ENCODE measurements at places on chromosomes 4 and X.

DNA sequence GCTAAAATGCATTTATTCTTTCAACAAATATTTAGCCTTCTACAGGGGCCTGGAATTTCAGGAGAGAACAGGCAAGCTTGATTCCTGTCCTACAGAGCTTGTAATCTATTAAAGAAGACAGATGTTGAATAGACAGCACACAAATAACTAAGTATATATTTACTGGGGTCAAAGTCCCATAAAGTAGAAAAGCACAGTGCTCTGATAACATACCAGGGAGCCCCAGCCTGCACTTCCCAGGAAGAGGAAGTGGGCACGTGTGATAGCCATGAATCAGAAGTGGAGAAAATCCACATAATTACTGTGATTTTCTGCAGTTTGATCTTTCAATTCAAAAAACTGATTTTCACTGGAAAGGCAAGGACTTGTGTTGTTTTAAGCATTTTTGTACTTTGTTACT is 129.1 kb downstream of the EGF start:
- H3K4me3 ChIP-seq = no peak overlapping the region
- peaks cover 8% of the 10 kb centered on the region for H3K27me3 ChIP-seq
- no peaks in the 10 kb centered on the region for H3K4me1 ChIP-seq
- H3K36me3 ChIP-seq = no peaks in the 10 kb centered on the region
- no peak overlapping the region for H3K27ac ChIP-seq

DNA sequence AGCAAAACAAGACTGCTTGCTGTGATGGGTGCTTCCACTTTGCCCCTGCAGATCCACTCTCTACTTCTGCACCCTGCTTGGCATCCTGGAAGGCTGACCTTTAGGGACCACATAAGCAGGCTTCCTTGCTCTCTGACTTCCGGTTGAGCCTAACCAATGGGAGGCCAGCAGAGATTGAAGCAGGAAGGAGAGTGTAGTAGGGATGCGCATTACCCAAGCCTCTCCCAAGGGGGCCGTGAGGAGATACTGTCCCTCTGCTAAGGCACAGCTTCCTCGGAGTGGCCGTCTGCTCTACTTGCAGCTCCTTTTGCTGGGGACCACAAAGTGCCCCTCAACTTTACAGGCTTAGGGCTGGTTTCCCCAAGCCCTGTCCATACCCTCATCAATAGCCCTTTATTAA is 624.3 kb upstream of the TENM3 start:
- H3K27me3 ChIP-seq = peaks cover 5% of the 10 kb centered on the region
- H3K36me3 ChIP-seq = no peaks in the 10 kb centered on the region
- H3K4me1 ChIP-seq = no peaks in the 10 kb centered on the region
- DNase-seq = no peak
- no peak overlapping the region for H3K4me3 ChIP-seq

GRCh38 chrX:70470850-70471289 is 26.2 kb downstream of the DLG3 start:
- H3K36me3 ChIP-seq = no peaks in the 10 kb centered on the region
- no peak overlapping the region for H3K4me3 ChIP-seq
- H3K27me3 ChIP-seq = no peaks in the 10 kb centered on the region
- DNase-seq = no peak
- no peak overlapping the region for H3K27ac ChIP-seq

DNA sequence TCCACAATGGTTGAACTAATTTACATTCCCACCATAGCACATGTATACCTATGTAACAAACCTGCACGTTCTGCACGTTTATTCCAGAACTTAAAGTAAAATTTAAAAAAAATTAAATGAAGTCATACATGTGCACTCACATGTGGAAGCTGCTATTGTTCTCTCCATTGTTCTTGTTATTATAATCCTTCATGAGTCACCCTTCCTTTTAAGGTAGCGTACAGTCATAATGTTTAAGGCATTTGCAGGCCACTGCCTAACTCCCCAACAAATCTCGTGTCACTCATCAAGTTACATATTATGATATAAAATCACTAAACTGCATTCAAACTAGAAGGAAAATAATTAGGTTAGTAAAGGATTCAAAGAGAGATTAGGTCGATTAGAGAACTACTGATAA is 63.6 kb downstream of the SLC7A11 start:
- peaks cover 10% of the 10 kb centered on the region for H3K4me1 ChIP-seq
- no peaks in the 10 kb centered on the region for H3K27me3 ChIP-seq
- no peak for DNase-seq
- no peak overlapping the region for H3K27ac ChIP-seq
- H3K4me3 ChIP-seq = no peak overlapping the region
- H3K36me3 ChIP-seq = no peaks in the 10 kb centered on the region

DNA sequence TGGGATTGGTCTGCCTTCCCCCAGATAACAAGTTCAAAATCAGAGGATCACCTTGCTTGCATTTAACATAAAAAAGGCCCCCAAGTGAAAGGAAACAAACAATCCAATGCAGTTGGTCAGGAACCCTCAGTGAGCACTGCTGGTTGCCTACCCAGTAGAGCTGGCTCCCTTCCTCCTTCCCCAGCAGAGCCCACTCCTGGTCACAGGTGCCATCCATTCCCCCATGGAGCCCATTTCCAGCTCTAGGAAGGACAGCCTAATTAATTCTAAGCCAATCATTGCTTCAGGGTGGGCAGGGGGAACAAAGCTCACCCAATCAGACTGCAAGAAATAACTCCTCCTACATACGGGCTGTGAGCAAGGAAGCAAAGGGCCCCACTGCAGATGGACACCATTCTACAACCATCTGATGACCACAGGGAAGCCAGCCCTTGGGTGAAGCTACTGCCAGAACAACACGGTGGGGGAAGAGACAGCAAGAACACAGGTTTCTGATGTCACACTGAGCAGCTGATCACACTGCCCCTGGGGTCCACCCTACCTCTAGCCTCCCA is 86.5 kb downstream of the SH3KBP1 start:
- no peak for DNase-seq
- H3K4me3 ChIP-seq = no peak overlapping the region
- H3K27me3 ChIP-seq = no peaks in the 10 kb centered on the region
- H3K27ac ChIP-seq = no peak overlapping the region

DNA sequence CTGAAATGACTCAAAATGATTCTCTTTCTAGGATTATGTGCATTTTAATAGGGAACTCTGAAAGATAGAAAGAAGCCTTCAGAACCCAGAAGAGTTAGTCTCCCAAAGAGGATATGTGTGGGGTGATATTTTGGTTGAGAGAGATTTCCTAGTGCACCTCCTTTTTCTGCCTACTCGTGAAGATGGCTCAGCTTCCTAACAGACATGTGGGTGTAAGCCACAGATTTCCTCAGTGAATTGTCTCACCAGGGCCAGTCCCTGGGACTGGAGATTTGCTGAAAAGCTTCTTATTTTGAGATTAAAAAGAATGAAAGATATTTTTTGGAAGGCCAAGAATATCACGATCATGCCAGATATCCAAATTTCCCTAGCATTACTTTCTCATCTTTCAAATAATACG is 42.8 kb downstream of the MAGEB17 start:
- no peaks in the 10 kb centered on the region for H3K4me1 ChIP-seq
- H3K27ac ChIP-seq = no peak overlapping the region
- no peaks in the 10 kb centered on the region for H3K36me3 ChIP-seq
- H3K27me3 ChIP-seq = no peaks in the 10 kb centered on the region
- no peak for DNase-seq

- no peak for DNase-seq
- H3K4me3 ChIP-seq = no peak overlapping the region
- H3K4me1 ChIP-seq = no peaks in the 10 kb centered on the region
- H3K27ac ChIP-seq = no peak overlapping the region
These were observed 114.4 kb downstream of the SNCA start for GRCh38 chr4:89722517-89722916.

- H3K4me1 ChIP-seq = no peaks in the 10 kb centered on the region
- H3K4me3 ChIP-seq = no peak overlapping the region
- H3K36me3 ChIP-seq = no peaks in the 10 kb centered on the region
- no peak overlapping the region for H3K27ac ChIP-seq
These were observed 227.5 kb downstream of the PAPSS1 start for GRCh38 chr4:107492566-107492965.

DNA sequence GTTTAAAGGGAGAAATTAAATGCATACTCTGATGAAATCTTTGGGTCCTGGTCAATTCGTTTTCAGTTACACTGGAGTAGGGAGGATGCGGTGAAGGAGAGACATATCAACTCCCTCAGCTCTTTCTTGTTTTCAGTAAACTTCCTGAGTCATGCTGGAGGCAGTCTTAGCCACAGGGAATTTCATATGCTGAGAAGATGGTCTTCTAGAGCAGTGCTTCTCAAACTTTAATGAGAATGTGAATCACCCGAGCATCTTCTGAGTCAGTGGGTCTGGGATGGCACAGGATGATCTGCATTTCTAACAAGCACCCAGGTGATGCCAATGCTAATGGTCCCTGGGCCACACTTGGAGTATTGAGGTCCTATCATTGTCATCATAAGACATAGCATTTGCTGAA is 214.5 kb downstream of the KIT start:
- no peak overlapping the region for H3K27ac ChIP-seq
- H3K4me3 ChIP-seq = no peak overlapping the region
- no peaks in the 10 kb centered on the region for H3K4me1 ChIP-seq
- H3K27me3 ChIP-seq = no peaks in the 10 kb centered on the region
- no peak for DNase-seq
- H3K36me3 ChIP-seq = no peaks in the 10 kb centered on the region

DNA sequence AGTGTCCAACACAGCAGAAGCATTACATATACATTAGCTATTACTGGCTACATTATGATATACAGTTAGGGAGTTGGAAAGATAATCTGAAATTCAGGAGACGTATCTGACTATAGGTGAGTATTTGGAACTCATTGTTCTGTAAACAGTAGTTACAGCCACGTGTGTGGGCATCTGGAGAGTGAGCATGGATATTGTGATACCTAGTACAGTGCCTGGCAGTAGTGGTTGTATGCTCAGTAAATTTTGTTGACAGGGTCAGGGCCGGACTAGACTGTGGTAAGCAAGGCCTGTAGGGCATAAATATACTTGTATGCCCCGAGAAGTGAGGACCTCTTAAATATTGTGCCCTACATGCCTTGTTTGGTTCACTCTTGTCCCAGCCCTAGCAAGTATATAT is 2.9 kb downstream of the F9 start:
- no peaks in the 10 kb centered on the region for H3K27me3 ChIP-seq
- no peaks in the 10 kb centered on the region for H3K4me1 ChIP-seq
- H3K4me3 ChIP-seq = no peak overlapping the region
- no peak overlapping the region for H3K27ac ChIP-seq
- DNase-seq = no peak
- H3K36me3 ChIP-seq = no peaks in the 10 kb centered on the region

- H3K27me3 ChIP-seq = no peaks in the 10 kb centered on the region
- no peak overlapping the region for H3K27ac ChIP-seq
- no peak overlapping the region for H3K4me3 ChIP-seq
- no peaks in the 10 kb centered on the region for H3K4me1 ChIP-seq
These were observed 256.8 kb downstream of the TRIML1 start for GRCh38 chr4:188396037-188396436.

GRCh38 chrX:23896981-23897380 is 10.8 kb downstream of the APOO start:
- no peaks in the 10 kb centered on the region for H3K36me3 ChIP-seq
- peak overlapping the region; percentile 28 for H3K27ac ChIP-seq
- no peak for DNase-seq
- H3K4me3 ChIP-seq = no peak overlapping the region

DNA sequence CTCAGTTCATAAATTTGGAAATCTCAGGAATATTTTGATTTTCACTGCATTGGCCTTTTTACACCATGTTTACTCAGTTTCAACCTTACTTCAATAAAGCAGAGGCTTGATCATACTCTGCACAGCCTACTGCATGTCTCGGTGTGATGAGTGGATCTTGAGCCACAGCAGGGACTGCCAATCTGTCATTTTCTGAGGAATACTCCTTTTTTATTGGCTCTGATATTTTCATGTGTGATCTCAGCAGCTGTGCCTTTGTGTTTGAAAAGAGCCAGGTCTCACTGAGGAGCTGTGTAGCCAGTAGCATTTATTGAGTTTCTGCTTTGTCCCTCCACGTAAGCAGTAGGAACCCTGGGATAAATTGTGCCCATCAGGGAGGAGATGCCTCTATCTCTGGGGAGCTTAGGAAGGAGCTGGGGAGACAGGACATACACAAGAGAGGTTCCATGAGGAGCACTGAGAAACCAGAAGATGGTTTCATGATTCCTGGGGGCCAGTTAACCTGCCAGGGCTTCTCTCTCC is 18.9 kb upstream of the TRIM2 start:
- H3K27me3 ChIP-seq = no peaks in the 10 kb centered on the region
- no peak for DNase-seq
- H3K36me3 ChIP-seq = no peaks in the 10 kb centered on the region
- peaks cover 23% of the 10 kb centered on the region for H3K4me1 ChIP-seq
- H3K4me3 ChIP-seq = no peak overlapping the region

- no peaks in the 10 kb centered on the region for H3K4me1 ChIP-seq
- H3K36me3 ChIP-seq = no peaks in the 10 kb centered on the region
- no peak for DNase-seq
- no peaks in the 10 kb centered on the region for H3K27me3 ChIP-seq
- no peak overlapping the region for H3K27ac ChIP-seq
- no peak overlapping the region for H3K4me3 ChIP-seq
These were observed 211.6 kb downstream of the DCLK2 start for GRCh38 chr4:150289881-150290280.

- H3K27ac ChIP-seq = no peak overlapping the region
- H3K36me3 ChIP-seq = no peaks in the 10 kb centered on the region
These were observed 139.8 kb downstream of the CLCN4 start for GRCh38 chrX:10296576-10296975.

DNA sequence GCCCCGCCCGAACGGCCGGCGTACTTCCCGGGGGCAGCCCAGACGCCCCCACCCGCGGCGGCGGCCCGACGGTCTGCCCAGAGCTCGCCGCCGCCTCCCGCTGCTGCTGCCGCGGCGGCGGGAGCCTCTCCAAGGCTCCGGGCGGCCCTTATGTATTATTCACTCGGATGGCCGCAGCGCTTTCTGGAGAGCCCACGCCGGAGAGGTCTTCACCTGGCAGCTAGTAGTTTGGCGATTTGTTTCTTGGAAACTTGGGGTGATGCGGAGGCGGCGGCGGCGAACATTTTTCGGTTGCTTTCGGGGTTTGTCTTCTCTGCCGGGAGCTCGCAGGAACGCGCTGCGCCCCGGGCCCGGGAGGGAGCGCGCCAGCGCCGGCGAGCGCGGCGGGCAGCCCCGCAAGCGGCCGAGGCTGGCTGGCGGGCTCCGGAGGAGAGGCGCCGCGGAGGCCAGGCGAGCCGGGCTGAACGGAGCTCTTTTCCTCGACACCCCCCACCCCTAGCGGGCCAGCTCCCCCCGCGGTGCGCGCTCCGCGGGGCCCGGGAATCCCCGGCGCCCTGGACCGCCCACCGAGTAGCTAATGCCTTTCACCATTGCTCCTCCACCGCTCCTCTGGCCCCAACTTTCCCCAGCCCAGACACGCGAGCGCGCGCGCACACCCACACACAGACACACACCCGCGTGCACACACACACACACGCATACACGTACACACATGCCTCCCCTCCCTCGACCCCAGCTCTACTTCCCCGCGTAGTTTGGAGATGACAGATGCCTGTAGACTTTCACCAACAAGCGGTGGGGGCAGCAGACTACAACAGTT is 113.5 kb downstream of the DHX15 start:
- H3K27ac ChIP-seq = peak overlapping the region; percentile 82
- peaks cover 73% of the 10 kb centered on the region for H3K27me3 ChIP-seq
- no peaks in the 10 kb centered on the region for H3K36me3 ChIP-seq
- peak overlapping the region; percentile 57 for H3K4me3 ChIP-seq

GRCh38 chrX:47751670-47752069 is 85.0 kb upstream of the ZNF81 start:
- no peaks in the 10 kb centered on the region for H3K27me3 ChIP-seq
- H3K4me1 ChIP-seq = no peaks in the 10 kb centered on the region
- H3K36me3 ChIP-seq = no peaks in the 10 kb centered on the region

All from esophagus squamous epithelium (tissue), 5 donors.